ENCODE measurements at places on chromosomes 1 and 21. TPM values are rescaled to one million over a fixed set of nuclear protein-coding genes. Genes with fewer than 3 reads are reported as not detected.

- no peaks in the 10 kb centered on the region for H3K36me3 ChIP-seq
- H3K27me3 ChIP-seq = no peaks in the 10 kb centered on the region
- DNase-seq = no peak
- H3K4me1 ChIP-seq = peaks cover 11% of the 10 kb centered on the region
- no peak overlapping the region for H3K27ac ChIP-seq
- H3K4me3 ChIP-seq = no peak overlapping the region
Observed at GRCh38 chr1:40825435-40825788, 36.8 kb downstream of the CITED4 start.

- peaks cover 48% of the 10 kb centered on the region for H3K4me1 ChIP-seq
- DNase-seq = no peak
- no peak overlapping the region for H3K27ac ChIP-seq
- H3K4me3 ChIP-seq = no peak overlapping the region
- no peaks in the 10 kb centered on the region for H3K27me3 ChIP-seq
- no peaks in the 10 kb centered on the region for H3K36me3 ChIP-seq
Observed at GRCh38 chr1:232551386-232551785, 78.5 kb downstream of the SIPA1L2 start.

GRCh38 chr1:8423269-8423691 is 105.4 kb downstream of the SLC45A1 start:
- H3K27me3 ChIP-seq = no peaks in the 10 kb centered on the region
- peaks cover 62% of the 10 kb centered on the region for H3K4me1 ChIP-seq
- H3K36me3 ChIP-seq = no peaks in the 10 kb centered on the region
- peak overlapping the region; percentile 87 for H3K4me3 ChIP-seq
- DNase-seq = peak; percentile 43

DNA sequence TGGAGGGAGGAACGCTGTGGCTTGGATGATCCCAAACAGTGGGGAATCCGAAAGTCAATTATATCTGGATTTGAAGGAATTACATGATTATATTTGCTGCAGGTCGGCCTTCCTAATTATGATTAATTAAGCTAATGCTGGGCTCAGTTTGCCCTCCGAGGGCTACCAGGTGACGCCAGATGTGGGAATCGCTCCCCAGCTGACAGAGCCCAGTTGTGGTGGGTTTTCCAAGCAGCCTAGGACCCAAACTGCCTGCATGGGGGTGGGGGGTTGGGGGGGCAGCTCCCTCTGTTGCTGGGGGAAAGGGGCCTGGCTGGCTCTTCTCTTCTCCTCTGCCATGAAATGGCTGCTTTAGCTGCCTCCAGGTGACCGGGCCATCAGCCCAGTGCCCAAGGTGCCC is 147.6 kb upstream of the C1orf174 start:
- no peaks in the 10 kb centered on the region for H3K4me1 ChIP-seq
- H3K36me3 ChIP-seq = no peaks in the 10 kb centered on the region
- no peak for DNase-seq
- H3K27ac ChIP-seq = no peak overlapping the region
- no peaks in the 10 kb centered on the region for H3K27me3 ChIP-seq
- no peak overlapping the region for H3K4me3 ChIP-seq

DNA sequence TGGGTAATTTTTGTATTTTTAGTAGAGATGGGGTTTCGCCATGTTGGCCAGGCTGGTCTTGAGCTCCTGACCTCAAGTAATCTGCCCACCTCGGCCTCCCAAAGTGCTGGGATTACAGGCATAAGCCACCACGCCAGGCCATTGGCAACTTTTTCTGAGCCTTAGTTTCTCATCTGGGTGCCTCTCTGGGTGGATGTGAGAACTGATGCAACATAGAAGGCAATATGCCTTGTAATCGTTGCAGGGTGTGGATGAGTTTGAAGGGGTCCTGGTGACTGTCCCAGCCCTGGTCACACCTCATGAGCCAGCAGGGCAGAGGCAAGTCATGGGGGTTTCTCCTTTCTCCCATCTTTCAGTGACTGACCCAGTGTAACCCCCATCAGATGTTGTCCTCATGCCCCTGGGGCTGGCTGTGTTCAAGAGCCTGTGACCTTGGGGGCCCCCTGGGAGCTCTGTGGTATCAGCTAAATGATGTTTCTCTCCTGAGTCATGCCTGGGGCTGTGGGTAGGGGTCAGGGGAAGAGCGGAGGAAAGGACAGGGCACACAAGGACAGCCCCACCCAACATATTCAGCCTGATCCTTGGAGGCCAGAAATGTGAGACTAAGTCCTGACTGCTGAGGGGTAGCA is 3.6 kb downstream of the COL9A2 start:
- no peak for DNase-seq
- peaks cover 25% of the 10 kb centered on the region for H3K27me3 ChIP-seq
- no peak overlapping the region for H3K27ac ChIP-seq
- H3K4me3 ChIP-seq = no peak overlapping the region
- H3K36me3 ChIP-seq = no peaks in the 10 kb centered on the region
- peaks cover 10% of the 10 kb centered on the region for H3K4me1 ChIP-seq

DNA sequence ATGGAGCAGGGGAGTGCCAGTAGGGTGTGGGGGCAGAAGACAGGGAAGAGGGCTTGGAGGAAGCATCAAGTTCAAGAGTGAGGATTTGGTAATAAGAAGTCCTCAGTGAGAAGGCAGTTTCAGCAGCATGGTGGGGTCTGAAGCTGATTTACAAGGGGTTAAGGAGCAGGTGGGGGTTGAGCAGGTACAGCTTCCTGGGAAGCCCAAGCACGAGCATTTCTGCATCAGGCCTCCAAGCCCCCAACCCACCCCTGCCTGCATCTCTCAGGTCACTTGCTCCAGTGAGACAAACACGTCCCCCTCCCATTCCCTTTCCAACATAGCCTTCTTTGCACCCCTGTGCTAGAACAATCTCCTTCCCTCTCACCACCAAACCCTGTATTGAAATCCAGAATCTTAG is 574.7 kb downstream of the MATN1 start:
- no peak overlapping the region for H3K4me3 ChIP-seq
- no peaks in the 10 kb centered on the region for H3K36me3 ChIP-seq
- peaks cover 6% of the 10 kb centered on the region for H3K27me3 ChIP-seq

- no peaks in the 10 kb centered on the region for H3K36me3 ChIP-seq
- peaks cover 34% of the 10 kb centered on the region for H3K4me1 ChIP-seq
- H3K27ac ChIP-seq = peak overlapping the region; percentile 3
- H3K4me3 ChIP-seq = no peak overlapping the region
Observed at GRCh38 chr1:226921504-226921903, 18.6 kb upstream of the COQ8A start.

DNA sequence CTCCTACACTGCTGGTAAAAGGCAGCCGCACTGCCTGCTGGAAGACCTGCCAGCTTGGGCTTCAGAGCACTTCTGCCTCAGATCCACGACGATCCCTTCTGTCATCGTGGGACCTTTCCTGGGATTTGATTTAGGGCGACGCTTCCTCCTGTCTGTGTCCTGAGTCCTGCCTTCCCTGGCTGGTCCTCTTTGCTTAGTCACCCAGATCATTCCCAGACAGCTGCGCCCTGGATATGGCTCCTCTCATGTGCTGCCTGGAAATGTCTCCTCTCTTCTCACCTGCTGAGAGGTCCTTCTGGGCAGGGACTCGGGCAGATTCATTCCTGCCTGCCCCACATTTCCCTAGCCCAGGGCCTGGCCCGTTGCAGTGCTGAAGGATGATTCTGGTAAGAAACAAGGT is 72.4 kb upstream of the POU3F1 start:
- no peaks in the 10 kb centered on the region for H3K36me3 ChIP-seq
- DNase-seq = no peak
- H3K27ac ChIP-seq = no peak overlapping the region

GRCh38 chr1:229035748-229036082 is 235.2 kb upstream of the RAB4A start:
- H3K36me3 ChIP-seq = no peaks in the 10 kb centered on the region
- peaks cover 11% of the 10 kb centered on the region for H3K27me3 ChIP-seq
- H3K27ac ChIP-seq = no peak overlapping the region
- DNase-seq = no peak
- H3K4me1 ChIP-seq = peaks cover 18% of the 10 kb centered on the region

DNA sequence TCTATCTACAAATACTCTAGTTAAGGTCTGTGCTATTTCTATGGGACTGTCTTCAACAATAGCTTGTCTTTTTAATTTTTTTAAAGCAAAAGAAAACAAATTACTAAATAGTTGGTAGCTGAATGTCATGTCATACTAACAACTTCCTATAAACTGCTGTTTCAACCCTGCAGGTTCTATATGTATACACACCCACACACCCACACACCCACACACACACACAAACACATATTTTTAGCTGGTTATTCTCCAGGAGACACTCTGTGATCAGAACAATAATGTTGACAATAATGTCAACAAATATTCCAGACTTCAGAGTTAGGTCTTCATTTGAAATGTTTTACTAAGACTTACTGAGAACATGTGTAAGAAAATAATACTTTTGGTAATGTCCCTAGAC is 66.7 kb downstream of the AK5 start:
- H3K4me1 ChIP-seq = no peaks in the 10 kb centered on the region
- H3K4me3 ChIP-seq = no peak overlapping the region
- DNase-seq = no peak
- H3K27me3 ChIP-seq = no peaks in the 10 kb centered on the region
- no peaks in the 10 kb centered on the region for H3K36me3 ChIP-seq

GRCh38 chr1:232174306-232174705 is 455.6 kb downstream of the SIPA1L2 start:
- H3K4me1 ChIP-seq = no peaks in the 10 kb centered on the region
- no peaks in the 10 kb centered on the region for H3K27me3 ChIP-seq
- H3K27ac ChIP-seq = no peak overlapping the region
- no peak for DNase-seq

- no peaks in the 10 kb centered on the region for H3K27me3 ChIP-seq
- no peaks in the 10 kb centered on the region for H3K36me3 ChIP-seq
- no peak for DNase-seq
- H3K4me1 ChIP-seq = no peaks in the 10 kb centered on the region
- H3K27ac ChIP-seq = no peak overlapping the region
Observed at GRCh38 chr1:158126425-158126824, 54.3 kb upstream of the CD1D start.

Gene HEYL
- total RNA-seq = 13.9 TPM

Gene PODN
- total RNA-seq = 5.9 TPM

Gene DNASE2B
- total RNA-seq = 0.53 TPM

Gene TCP10L
- total RNA-seq = 1.0 TPM

Gene TMPRSS15
- not detected for total RNA-seq

Gene KPRP
- total RNA-seq = not detected

Gene LMX1A
- total RNA-seq = 0.37 TPM

Gene GNAT2
- not detected for total RNA-seq

Gene RSRP1
- 26.5 TPM for total RNA-seq

Gene UQCRH
- 1,534 TPM for total RNA-seq

Gene TMEM200B
- total RNA-seq = 0.89 TPM

Measured in heart left ventricle (tissue), 16 donors.